ENCODE measurements at places on chromosomes 3 and 15.

- DNase-seq: no peak
Measured at GRCh38 chr15:76064375-76064774, 4.6 kb downstream of the TMEM266 start.

GRCh38 chr3:116757315-116757714 is 47.7 kb downstream of the TUSC7 start:
- DNase-seq: no peak

DNA sequence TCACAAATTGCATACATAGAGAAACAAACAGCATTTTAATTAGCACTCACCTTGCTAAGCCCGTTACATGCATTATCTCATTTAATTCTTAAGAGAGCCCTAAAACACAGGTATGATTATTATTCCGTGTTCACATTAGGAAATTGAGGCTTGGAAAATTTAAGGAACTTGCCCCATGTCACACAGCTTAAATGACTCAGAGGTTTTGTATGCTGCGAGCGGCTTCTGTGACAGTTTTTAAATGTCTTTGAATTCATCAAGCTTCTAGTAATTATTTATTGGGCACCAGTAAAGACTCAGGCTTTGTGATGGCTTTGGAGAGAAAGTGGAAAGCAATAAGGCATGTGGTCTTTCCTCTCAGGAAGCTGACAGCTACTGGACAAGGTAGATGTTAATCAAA is 166.7 kb upstream of the THBS1 start:
- no peak for DNase-seq

- DNase-seq: no peak
Measured at GRCh38 chr3:136708333-136708985, 43.7 kb downstream of the STAG1 start.

- no peak for DNase-seq
Measured at GRCh38 chr3:127485396-127486170, 105.0 kb downstream of the TPRA1 start.

- no peak for DNase-seq
Measured at GRCh38 chr3:100042166-100042981, 71.9 kb downstream of the FILIP1L start.

DNA sequence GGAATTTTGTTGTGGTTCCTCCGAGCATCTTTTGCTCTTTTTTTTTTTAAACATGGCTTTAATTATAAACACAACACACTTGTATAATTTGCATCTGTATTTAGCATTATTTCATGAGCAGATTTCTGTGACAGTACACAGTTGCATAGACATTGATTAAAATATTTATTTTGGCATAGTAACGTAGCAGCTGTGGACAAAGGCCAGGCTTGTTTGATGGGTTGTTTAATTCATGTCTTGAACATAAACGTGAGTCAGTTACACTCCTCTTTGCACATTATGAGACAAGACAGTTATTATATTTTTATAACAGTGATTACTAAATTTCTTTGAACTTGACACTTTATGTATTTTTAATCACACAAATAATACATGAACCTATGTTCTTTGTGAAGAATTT is 182.5 kb downstream of the CACNA2D3 start:
- DNase-seq: no peak

DNA sequence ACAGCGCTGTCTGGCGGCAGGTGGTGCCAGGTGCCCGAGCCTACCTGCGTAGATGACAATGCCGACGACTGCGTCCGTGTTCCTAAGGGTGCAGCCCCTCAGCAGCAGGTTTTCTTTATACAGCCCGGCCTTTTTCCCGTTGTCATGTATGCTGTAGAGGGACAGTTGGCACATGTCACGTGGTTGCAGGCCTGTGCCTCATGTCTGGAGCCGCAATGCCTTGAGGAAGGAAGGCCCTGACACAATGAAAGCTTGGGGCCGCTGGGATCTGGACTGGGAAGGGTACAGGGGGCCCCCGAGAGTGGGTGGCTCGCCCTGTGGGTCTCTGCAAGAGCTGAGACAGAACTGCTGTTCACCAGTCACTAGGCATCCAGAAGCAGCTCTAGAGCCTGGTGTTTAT is 136.0 kb downstream of the ATP10A start:
- DNase-seq: no peak
